ENCODE measurements at places on chromosomes 7 and 10.

GRCh38 chr7:27890205-27890849 lies 150.4 kb downstream of the TAX1BP1 start:
- no peak overlapping the region for H3K27ac ChIP-seq
- DNase-seq, result no peak

GRCh38 chr10:31005895-31006294 lies 25.8 kb downstream of the ZNF438 start:
- no peaks in the 10 kb centered on the region for H3K36me3 ChIP-seq
- no peaks in the 10 kb centered on the region for H3K27me3 ChIP-seq
- no peak for DNase-seq
- H3K4me3 ChIP-seq, result no peak overlapping the region

DNA sequence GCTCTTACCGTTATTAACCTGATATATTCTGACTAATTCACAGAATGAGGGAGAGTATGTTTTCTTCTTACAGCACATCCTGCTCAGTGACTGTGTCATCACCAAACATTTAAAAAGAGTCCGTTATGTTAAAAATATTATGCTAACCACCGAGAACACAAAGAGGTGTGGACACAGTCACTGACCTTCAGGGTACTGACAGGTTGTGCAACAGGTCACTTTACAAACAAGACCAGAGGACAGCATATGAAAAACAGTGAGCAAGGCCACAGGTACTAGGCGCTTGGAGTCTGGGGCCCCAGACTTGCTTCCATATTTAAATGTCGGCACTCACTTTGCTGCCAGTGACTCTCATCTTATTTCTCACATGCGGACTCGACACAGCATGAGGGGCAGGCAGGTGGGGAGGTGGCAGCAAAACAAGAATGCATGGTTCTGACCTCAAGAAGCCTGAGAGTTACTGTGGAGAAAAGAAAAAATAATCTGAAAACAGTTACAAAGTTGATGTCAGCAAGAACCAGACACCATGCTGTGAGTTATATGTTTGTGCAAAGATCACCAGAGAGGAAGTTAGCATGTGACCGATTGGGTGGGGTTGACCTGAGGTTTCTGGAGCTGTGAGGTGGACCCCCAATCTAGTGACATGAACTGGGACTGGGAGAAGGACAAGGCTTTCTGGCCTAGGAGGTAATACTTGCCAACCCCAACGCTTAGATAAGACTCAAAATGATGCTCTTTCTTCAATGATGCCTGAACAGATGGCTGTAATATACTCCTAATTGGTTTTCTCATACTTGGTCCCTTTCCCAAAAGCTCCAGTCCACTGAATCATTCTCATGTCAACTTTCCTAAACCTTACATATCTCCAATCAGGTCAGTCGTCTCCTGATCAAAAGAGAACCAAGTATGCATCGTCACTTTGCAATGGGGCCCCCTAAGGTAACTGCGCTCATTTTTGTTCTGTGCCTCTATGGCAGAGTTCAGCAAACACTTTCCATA lies 102.4 kb downstream of the HIPK2 start:
- DNase-seq, result no peak
- H3K36me3 ChIP-seq, result no peaks in the 10 kb centered on the region
- peaks cover 18% of the 10 kb centered on the region for H3K4me1 ChIP-seq
- H3K27me3 ChIP-seq, result no peaks in the 10 kb centered on the region
- H3K4me3 ChIP-seq, result no peak overlapping the region

DNA sequence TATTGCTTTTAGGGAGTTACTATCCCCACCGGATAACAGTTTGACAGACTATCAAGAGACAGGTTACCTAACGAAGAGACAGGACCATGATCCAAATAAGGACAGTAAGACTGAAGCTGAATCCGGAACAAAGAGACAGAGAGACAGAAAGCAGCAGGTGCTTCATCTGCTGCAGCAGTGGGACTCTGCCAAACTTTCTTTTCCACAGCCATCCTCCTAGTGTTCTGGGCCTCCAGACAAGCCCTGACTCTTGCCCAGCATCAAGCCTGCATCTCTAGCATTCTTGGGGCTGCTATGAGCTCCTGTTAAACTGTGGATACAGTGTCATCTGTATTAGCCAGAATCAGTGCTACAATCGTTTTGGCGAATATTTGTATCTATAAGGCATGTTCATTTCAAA lies 761.7 kb downstream of the GRID1 start:
- H3K36me3 ChIP-seq, result no peaks in the 10 kb centered on the region
- H3K4me1 ChIP-seq, result no peaks in the 10 kb centered on the region
- H3K4me3 ChIP-seq, result no peak overlapping the region
- DNase-seq, result no peak

DNA sequence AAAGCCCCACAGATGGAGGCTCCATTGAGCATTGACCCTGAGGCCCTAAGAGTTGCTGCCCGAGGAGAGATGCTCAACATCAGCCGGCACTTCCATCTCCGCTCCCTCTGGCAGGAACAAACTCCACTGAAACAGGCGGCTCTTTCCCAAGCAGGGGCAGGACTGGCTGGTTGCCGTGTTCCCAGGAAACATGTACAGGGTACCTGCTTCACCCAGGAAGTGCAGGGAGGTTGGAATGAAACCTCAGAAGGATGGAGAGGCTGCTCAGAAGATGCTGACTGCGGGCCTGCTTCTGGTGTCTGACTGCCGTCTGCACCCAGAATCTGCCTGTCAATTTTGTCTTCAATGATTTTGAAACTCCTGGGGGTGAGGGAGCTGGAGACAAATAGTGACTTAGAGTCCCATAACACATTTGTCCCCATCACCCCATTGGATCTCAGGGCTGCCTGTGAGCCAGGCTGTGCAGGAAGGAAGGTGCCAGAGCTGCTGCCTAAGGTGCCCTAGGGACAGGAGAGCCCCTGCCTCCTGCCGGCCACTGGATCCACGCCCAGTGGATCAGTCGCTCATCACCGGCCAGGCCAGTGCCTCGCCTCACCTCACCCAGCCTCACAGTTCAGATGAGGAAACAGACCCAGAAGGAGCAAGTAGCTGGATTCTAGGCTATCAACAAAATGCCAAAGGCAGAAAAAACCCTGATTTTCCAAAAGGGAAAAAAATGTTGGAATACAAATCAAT lies 237.3 kb downstream of the PTPRN2 start:
- H3K4me1 ChIP-seq, result no peaks in the 10 kb centered on the region
- no peaks in the 10 kb centered on the region for H3K36me3 ChIP-seq
- no peak overlapping the region for H3K27ac ChIP-seq
- no peak overlapping the region for H3K4me3 ChIP-seq
- DNase-seq, result no peak
- no peaks in the 10 kb centered on the region for H3K27me3 ChIP-seq

- no peak overlapping the region for H3K27ac ChIP-seq
- H3K4me3 ChIP-seq, result no peak overlapping the region
- peaks cover 28% of the 10 kb centered on the region for H3K4me1 ChIP-seq
These were observed 88.4 kb downstream of the SH3PXD2A start for GRCh38 chr10:103766751-103767505.
